ENCODE measurements at places on chromosomes 13 and 19.

DNA sequence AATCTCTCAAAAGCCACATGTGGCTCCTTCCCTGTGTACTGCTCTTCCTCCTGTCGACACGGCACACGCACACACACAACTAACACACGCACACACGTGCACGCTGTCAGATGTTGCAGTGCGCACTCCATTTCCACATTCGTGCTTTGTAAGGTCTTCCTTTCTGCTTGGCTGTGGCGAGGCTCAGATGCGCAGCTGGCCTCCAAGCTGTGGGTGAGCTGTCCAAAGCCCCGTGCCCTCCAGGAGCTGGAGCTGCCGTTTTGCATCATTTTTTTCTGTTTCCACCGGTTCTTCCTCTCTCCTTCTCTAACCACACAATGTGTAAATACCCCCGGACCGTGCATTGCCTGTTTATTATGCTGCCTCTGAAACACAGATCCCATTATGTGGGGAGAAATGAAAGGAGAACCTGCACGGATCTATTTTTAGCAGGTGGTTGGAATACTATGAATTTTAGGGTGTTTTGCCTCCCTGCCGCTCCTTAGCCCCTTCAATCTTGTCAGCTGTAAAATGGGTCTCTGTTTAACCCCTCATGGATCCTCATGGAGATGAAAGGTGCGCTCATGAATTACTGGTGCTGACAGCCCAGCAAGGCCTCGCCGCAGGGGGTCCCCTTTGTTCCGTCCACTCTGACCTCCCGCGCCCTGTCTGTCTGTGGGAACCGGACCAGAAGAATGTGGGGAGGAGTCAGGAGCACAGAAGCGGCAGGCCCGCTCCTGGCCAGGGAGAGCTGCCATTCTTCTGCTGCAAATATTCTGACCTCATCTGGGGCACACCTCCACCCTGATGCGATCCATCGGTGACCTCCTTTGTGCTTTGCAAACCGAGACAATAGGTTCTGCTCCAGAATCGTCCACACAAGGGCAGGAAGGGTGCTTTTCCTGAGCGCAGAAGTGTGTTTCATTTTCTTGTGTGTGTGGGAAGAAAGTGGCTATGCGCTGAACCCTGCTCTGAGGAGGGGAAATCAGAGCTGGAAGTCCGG, 137.7 kb downstream of the SOX1 start:
- no peak for DNase-seq

DNA sequence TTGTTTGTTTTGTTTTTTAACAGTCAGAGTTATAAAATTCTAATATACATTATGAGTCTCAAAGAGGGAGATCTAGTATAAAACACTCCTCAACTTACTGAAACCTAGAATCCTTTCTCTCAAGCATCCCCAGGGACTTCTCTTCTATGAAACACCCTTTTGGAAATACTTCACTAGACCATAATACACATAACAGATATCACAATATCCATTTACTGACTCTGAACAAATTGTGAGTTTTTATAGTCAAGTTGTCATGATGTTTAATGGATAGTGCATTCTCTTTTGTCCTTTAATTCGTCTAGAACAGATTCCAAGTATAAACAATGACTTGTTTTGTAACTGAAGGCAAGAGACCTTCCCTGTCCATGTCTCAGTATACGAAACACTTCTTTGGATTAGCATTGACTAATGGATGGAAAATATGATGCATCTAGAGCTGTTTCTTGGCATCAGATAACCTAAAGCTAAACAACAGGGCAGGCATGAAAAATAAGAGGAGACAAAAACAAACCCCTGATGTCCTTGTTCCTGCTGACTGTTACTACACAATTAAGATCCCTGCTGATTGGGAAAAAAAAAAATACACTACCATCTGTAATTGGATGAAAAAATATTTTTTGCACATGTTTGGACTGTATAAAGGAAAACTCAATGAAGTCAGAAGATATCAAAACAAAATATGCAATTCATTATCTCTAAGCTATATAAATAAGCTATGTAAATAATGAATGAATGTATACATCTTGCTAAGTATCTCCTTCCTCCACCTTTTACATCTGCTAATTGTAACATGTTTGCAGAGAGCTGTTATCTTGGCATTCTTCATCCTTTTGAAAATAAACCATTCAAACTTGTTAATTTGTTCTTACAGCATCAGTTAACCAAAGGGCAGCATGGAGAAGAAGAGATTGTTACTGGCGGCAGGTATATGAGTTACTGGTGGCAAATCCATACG, 214.2 kb downstream of the LACC1 start:
- DNase-seq: no peak

- no peak for DNase-seq
These were observed 48.0 kb downstream of the COMP start for GRCh38 chr19:18742838-18743783.

DNA sequence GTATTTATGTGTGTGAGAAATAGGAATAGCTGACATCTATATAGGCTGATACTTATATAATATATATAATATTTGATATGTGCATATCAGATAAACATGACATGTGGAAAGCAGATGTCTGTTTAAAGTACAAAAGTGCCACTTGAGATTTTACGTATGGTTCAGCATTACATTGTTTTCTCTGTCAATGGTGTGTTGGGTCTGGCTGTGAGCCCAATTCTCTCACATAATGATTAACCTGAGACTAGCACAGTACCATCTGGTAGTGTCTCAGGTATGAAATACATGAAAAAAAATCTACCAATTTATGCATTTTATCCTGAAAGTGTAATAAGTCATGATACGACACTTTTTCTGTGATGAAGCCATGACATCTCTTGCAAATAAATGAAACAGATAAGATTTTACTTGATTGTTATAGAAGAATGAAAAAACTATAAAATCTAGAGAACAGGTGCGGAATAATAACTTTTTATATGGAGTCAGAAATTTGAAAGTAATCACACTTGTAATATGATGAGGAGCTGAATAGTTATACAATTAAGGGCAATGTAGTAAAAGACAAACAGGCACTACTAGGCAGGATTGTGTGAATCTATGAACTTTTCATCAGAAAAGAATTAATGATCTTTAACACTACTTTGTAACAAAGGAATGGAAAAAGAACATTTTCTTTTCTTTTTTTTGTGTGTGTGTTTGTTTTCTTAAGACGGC, 1405.0 kb downstream of the OLFM4 start:
- DNase-seq: no peak

- DNase-seq: no peak
These were observed 2.0 kb downstream of the KXD1 start for GRCh38 chr19:18559685-18560084.

DNA sequence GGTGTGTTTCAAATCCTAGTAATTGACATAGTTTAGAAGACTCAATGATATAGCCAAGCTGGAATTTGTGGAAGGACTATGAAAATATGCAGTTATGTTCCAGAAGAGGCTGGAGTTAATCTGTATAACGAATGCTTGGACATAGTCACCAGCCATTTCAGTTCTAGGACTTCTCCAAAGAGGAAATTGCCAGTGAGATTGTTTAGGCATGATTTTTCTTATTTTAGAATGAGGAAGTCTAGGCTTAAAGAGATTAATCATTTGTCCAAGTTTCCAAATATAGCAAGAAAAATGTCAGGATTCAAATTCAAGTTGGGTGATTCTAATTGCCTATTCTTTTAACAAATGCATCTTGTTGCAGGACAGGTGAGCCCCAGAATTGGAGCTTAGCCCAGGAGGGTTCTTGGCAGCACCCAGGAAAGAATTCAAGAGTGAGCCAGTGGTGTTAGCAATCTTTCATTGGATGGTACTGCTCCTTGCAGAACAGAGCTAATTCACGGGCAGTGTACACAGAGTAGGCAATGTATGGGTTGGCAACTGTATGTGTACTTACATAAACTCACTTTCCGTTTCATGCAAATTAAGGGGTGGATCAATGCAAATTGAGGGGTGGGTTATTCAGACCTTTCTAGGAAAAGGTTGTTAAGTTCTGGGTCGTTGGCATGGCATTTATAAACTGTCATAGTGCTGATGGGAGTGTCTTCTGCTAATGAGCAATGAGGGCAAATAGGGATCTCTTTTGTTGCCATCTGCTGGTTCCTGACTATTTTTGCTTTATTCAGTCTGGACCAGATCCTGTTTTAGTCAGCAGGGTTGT, 763.1 kb upstream of the SLITRK1 start:
- no peak for DNase-seq

GRCh38 chr19:54660964-54661363, 1.8 kb upstream of the LILRB4 start:
- DNase-seq: no peak

DNA sequence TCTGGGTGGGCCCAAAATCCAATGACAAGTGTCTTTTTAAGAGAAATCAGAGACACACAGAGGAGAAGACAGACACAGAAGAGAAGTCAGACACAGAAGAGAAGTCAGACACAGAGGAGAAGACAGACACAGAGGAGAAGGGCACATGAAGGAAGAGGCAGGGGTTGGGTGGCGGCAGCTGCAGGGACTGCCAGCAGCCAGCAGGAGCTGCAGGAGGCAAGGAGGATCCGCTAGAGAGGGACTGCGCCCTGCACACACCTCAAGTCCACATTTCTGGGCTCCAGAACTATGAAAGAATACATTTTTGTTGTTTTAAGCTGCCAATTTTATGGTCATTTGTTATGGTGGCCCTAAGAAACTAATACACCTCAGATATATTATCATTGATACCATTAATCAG, 140.6 kb downstream of the ZIC5 start:
- no peak for DNase-seq
